CD8-positive, alpha-beta memory T cell (primary cell): ENCODE measurements at places on chromosomes 7 and 10.

DNA sequence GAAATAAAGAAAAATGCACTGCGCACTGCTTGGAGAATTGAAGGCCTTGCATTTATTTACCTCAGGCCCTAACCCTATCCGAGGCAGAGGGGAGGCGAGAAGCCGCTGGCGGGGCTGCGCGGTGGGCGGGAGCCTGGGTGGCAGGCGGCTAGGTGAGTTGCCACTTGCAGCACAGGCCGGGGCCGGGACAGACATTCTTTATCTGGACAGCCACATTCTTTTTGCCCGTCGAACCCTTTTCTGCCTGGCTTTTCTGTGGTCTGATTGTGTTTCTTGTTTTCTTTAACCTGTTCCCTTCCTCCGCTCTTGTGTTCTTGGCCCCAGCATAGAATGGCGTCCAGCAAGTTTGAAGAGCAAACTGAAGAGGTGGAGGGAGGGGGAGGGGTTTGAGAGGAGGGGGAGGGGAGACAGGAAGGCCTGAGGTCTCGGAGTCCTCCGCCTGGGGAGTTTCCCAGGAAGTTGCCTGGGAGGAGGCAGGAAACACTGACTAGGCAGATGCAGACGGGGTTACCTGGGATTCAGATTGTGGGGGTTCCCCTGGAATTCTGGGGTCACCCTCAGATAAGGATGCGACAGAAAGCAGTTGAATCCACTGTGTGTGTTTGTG lies 5.1 kb downstream of the SHH start:
- no peak for DNase-seq

DNA sequence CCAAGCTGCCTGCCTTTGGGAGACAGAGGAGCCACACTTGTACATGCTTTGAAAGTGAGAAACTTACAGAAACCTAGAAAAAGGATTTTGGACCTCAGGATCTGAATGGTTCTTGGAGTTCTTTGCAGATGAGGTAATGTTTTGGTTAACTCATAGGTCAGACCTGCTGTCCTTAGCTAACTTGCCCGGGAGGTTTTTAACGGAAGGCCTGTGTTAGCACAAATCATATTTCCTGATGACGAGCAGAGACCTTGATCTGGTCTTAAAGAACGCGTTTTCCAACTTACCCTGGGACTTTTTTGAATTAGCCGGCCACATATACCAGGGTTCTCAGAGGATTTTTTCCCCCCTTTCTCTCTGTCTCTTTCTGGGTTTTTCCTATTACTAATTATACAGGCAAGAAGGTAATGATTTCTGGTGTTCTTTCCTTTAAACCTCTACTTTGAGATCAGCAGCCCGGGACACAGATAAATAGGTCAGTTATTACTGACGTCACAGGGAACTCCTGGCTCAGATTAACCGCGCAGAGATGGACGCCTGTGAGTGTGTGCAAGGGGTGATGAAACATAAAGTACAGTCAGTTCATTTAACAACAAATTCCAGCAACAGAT lies 101.7 kb upstream of the KLF6 start:
- DNase-seq: no peak

GRCh38 chr7:6376820-6377219 lies 70.9 kb downstream of the DAGLB start:
- DNase-seq: no peak

DNA sequence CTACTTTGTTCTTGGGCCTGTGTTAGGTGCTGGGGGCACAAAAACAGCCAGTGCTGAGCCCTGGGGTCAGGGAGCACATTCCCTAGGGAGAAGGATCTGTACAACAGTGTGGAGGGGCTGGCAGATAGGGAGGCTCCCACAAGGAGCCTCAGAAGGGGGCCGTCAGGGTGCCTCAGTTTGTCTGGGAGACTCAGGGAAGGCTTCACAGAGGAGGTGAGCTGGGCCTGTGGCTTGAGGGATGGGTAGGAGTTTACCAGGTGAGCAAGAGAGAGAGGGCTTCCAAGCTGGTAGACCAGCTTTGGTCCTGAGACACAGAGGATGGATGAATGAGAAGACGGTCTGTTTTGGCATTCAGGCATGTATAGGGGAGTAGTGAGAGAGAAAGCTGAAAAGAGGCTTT lies 52.1 kb downstream of the CAMK1D start:
- DNase-seq: no peak

DNA sequence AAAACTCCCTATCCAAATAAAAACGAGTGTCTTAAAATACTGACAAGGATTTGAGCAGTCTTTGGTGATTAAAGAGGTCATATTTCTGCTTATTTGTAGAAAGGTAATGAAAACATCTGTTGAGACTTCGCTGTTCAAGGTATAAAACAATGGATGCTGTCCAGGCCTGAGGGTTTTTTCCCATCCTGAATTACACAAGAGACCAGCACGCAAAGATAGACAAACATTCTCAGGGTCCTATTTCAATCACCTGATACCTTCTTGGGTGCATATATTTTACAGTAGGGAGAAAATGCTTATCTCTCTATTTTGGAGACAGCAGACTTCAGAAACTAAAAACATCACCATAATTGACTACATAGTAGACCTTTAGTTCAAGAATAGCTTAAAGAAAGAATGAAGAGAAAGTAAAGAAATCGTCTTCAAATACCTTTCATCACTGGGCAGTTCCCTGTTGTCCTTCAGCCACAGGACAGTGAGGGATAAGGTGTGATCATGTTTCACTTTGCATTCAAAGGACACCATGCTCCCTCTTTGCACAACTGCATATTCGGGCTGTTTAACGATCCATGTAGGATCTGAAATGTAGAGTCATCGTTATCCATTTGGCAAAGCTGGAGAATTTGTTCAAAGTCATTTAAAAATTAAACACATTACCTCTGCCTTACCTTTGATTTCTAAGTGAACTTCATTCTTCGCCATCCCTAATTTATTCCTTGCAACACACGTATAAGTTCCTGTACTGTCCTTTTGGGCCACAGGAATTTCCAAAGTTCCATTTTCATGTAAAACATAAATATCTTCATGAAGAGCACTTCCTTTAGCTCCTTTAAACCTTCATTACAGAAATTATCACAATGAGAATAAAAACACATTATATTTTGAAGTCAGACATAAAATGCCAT lies 63.7 kb upstream of the LAMB4 start:
- no peak for DNase-seq

GRCh38 chr7:155590215-155591018 lies 44.1 kb upstream of the CNPY1 start:
- DNase-seq: no peak

- DNase-seq: no peak
These were observed 58.8 kb upstream of the LANCL2 start for GRCh38 chr7:55306331-55306730.
